Dermis microvascular lymphatic vessel endothelial cell (primary cell): ENCODE measurements at places on chromosomes 12 and 14. TPM values are rescaled to one million over a fixed set of nuclear protein-coding genes. Genes with fewer than 3 reads are reported as not detected.

GRCh38 chr14:23555533-23555881 is 564 bp upstream of the THTPA start:
- DNase-seq: no peak

- DNase-seq: no peak
Observed at GRCh38 chr14:53528185-53528671, 375.1 kb upstream of the DDHD1 start.

The NTS gene
- 0.26 and 0.89 TPM in 2 replicates for total RNA-seq

The KLHL33 gene
- total RNA-seq: under 0.01 and 0.13 TPM in 2 replicates
